KG1 (cell line): ENCODE measurements at places on chromosomes 12 and 14.

GRCh38 chr14:33917661-33918060, 33.2 kb downstream of the EGLN3 start:
- DNase-seq = no peak

DNA sequence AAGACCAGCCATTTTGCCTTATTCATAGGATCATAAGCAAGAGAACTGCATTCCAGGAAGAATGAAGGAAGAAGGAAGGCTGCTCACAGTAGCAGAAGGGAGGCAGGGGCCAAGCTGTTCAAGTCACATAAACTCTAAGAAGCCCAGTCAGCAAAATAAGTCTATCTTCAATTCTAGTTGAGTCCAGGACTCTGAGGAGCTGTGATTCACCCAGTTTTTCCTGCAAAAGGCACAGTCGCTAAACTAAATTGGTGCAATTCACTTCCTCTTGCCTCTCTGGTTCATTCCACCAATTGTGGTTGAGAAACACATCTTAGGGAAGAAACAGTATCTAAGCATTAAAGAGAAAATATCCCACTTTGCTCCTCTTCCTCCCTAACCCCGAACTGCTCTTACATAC, 9.8 kb downstream of the ZNF641 start:
- DNase-seq = no peak

DNA sequence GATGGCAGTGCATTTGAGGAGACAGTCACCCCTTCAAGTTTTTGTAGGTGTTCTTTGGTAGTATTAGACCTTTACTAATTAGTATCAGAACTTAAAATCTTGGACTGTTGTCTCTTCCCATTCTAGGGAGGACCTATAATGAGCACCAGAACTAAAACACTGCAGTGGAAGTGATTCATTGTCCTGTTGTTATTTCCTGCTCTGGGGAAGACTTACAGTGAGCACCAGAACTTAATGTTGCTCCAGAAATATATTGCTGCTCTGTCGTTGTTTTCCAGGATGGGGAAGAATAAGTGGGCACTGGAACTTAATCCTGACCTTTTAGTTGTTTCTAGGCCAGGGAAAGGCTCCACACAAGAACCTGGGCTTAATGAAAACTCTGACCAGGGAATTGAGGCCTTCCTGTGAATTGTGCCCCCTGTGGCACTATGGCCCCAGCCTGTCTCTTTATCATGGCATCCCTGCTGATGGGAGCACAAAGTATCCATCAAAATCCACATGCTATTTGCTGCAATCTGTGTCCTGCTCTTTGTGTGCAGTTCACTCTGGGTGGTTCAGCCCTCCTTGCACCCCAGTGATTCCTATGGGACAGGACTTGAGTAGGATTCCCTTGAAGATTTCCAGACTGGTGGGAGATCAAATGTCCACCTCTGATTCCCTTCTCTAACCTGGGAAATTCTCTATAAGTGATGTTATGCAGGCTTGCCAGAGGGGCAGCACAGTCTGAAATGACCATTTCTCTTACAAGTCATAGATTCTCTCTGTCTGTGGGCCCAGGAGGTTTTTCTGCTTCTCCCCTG, 175.8 kb downstream of the PAWR start:
- no peak for DNase-seq

GRCh38 chr14:102694530-102695166, 82.6 kb upstream of the TRAF3 start:
- DNase-seq = peak; percentile 41

- no peak for DNase-seq
These were observed 325.1 kb downstream of the BCL11B start for GRCh38 chr14:98946940-98947339.

DNA sequence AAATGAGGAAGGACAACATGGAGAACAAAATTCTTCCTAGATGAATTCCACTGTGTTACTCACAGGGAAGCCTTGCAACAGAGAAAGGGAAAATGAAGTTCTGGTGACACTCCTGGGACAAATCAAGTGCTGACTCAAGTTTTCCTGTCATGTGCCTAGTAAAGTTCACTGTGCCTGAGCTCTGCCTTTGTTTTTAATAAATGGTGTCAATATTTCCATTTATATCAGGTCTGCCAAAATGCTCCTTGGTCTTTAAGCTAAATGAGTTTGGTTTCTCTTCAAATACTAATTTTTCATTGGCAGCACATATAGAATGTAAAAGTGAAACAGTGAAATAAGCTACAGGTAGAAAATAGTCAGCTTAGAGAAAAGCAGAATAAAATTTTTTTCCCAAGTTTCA, 33.0 kb downstream of the HIGD1C start:
- DNase-seq = no peak

GRCh38 chr12:93204896-93205295, 172.8 kb upstream of the NUDT4 start:
- no peak for DNase-seq

DNA sequence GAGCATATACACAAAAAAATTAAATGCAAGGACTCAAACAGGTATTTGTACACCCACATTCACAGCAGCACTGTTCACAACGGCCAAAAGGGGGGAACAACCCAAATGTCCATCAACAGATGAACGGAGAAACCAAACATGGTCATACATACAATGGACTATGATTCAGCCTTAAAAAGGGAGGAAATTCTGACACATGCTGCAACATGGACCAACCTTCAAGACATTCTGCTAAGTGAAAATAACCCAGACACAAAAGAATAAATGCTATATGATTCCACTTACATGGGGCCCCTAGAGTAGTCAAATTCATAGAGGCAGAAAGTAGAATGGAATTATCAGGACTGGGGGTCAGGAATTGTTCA, 29.5 kb downstream of the ACTN1 start:
- no peak for DNase-seq

DNA sequence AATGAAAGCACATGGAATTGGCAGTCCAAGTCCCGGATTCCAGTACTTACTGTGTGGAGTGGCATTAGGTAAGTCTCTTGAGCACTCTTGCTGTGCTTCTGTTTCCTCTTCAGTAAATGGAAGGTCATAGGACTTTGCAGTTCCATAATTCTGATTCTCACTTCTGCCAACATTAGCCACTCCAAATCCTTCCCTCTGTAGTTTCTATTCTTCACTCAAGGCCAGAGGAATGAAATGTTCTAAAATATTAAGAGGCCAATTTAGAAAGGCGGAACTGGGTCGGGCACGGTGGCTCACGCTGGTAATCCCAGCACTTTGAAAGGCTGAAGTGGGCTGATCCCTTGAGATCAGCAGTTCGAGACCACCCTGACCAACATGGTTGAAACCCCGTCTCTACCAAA, 19.8 kb upstream of the SLC5A8 start:
- DNase-seq = no peak

- no peak for DNase-seq
These were observed 40.0 kb upstream of the NR1H4 start for GRCh38 chr12:100433701-100434100.

- DNase-seq = no peak
These were observed 85.3 kb downstream of the DAAM1 start for GRCh38 chr14:59273737-59274136.

GRCh38 chr12:43501703-43502102, 50.3 kb downstream of the ADAMTS20 start:
- no peak for DNase-seq

GRCh38 chr14:44204061-44204835, 302.8 kb downstream of the FSCB start:
- DNase-seq = no peak

DNA sequence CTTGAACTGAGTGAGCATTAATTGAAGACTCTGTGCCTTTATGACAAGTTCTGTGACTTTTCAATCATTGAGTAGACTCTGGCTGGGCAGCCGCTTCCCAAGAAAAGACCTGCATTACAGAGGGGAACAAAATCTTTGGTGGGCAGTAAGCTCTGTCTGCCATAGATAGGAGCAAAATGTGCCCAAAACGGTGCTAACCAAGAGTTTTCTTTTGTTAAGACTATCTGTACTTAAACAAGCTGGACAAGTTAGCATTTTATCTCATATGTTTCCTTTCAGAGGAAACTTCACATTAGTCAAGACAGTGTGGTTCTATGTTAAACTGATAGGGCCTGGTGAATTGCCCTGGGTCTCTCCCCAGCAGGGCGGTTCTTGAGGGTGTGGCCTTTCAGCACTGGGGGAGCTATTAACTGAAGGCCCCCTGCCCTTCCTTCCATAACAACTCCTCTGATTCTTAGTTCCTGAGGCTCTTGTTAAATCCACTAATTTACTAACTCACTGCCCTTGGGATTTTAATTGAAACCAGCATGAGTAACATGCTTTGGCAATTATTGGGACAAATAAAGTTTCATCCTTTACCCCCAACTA, 219.6 kb downstream of the KTN1 start:
- DNase-seq = no peak

GRCh38 chr14:53430870-53431269, 277.7 kb upstream of the DDHD1 start:
- no peak for DNase-seq

- no peak for DNase-seq
These were observed 611.3 kb upstream of the TMEM132C start for GRCh38 chr12:127655691-127656090.

DNA sequence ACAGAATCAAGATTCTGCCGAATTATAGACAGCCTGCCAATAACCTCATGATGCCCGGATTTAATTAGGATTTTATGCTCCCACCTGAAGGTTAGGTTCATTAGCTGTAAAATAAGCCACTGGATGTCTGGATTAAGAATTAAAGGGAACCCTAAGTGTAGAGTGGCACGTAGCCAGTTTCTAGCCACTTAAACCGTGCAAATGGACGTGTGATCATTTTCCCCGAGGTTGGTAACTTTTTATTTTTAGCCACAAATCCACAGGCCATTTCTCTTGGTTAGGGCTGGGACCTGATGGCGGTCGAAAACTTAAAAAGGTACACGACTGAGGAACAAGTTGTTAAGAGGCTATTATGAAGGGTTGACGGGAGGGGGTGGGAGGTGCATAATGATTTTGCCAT, 127.3 kb upstream of the TMPO start:
- DNase-seq = no peak

DNA sequence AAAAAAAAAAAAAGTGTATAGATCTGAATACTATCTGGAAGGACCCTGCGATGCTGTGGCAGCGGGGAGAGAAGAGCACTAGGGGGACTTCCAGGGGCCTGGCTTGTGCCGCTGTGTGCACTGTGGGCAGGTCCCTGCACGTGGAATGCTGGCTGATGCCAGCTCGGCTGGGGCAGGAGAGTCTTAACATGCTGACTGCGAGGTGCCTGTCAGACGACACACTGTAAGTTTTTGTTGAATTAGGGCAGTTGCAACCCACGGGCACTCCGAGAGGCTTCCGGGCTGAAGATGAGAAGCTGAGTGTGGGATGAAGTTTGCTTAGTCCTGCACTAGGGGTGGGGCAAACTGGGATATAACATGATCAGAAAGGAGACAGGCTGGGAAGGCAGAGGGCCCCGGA, 10.7 kb downstream of the GLT1D1 start:
- DNase-seq = no peak

- no peak for DNase-seq
These were observed 28.4 kb downstream of the RTL1 start for GRCh38 chr14:100875126-100875525.

- no peak for DNase-seq
These were observed 3.9 kb downstream of the RABGGTA start for GRCh38 chr14:24267516-24267915.

- no peak for DNase-seq
These were observed 311.9 kb downstream of the BCL11B start for GRCh38 chr14:98959958-98960616.

- DNase-seq = no peak
These were observed 69.2 kb downstream of the CRACR2A start for GRCh38 chr12:3683670-3684069.

GRCh38 chr12:111570084-111570961, 28.8 kb downstream of the ATXN2 start:
- DNase-seq = no peak

DNA sequence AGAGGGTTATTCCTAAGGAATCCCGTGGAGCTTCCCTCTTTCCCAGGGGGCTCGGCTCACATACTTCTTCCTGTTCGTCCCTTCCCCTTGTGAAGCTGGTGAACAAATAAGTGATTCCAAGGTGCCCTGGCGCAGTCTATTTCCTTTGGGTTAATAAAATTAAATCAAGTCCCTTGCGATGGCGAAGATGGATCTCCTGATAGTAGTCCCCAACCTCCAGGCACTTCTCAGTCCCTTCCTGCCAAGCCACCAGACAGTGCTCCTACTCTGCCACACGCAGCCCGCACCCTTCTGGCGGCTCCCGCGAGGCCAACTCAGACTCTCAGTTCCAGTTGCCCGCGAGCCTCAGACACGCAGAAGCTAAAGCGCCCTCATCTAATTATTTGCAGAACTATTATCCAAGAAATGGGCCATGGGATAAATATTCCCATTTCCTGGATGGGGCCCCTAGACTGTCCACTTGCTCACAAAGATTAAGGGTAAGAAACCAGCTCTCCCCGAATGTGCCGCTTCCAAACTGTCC, 2.4 kb upstream of the SIX6 start:
- DNase-seq = no peak

- DNase-seq = no peak
These were observed 12.9 kb downstream of the CEP170B start for GRCh38 chr14:104877806-104878550.

- peak; percentile 93 for DNase-seq
These were observed 2.5 kb downstream of the PTPN6 start for GRCh38 chr12:6953442-6954315.

GRCh38 chr12:104793285-104793684, 164.8 kb downstream of the SLC41A2 start:
- no peak for DNase-seq

DNA sequence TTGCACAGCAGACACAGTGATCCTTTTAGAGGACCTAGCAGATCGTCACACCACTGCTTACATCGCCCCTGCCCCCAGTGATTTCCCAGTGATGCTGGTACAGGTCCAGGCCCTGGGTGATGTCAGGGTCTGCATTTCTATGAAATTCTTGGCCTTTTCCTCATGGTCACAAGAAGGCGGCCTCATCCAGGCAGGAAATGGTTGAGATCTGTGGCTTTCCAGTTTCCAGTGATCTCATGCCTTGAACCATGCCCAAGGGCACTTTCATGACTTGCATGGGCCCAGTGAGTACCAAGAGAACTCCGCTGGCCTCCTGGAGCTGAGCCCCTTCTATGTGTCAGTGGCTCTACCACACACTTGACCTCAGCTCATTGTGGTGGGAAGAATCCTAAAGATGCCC, 41.9 kb upstream of the BDKRB2 start:
- no peak for DNase-seq

- no peak for DNase-seq
These were observed 23.9 kb downstream of the NID2 start for GRCh38 chr14:52044791-52045522.

DNA sequence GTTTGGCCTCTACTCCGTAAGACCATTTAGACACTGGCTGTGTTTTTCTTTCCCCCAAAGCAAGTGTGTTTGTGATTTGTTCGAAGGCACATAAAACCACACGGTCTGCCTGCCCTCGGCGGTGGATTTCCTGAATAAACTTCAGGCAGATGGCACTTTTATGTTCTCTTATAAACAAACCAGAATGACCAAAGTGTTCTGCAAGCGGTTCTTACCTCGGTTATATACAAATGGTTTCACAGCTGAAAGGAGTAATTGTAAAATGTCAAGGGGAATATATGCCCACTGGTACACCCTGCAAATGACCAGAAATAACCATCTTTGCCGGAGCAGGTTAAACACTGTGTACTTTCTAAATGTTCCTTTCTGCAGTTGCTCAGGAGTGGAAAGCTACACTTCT, 1475.8 kb upstream of the TMEM132C start:
- DNase-seq = no peak
